Hepatocyte (in vitro differentiated cells): ENCODE measurements at places on chromosomes 2 and 18. TPM values are rescaled to one million over a fixed set of nuclear protein-coding genes. Genes with fewer than 3 reads are reported as not detected.
A peak's percentile ranks its signal among the peaks of the same experiment; 100 is the strongest.

DNA sequence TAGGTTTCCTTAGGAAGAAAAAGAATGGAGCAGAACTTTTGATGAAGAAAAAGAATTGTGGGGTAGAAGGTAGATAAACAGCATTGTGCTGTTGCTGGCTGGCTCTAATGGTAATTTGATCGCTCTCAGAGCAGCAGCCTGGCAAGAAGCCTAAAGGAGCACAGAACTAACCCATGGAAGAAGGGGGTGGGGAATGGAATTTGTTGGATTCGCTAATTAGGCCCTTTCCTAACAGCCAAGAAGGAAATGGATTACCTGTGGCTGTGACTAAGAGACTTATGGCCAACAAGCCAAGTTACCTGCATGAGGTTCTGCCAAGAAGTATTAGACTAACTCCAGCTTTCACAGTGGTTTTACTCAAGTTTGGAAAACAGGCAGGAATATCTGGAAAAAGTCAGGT lies 210.6 kb downstream of the IKZF2 start:
- H3K4me3 ChIP-seq, result no peak overlapping the region
- no peaks in the 10 kb centered on the region for H3K27me3 ChIP-seq
- H3K27ac ChIP-seq, result peak overlapping the region; percentile 14
- DNase-seq, result peak; percentile 30
- no peaks in the 10 kb centered on the region for H3K36me3 ChIP-seq

GRCh38 chr2:133908171-133908570 lies 339.9 kb upstream of the NCKAP5 start:
- no peaks in the 10 kb centered on the region for H3K36me3 ChIP-seq
- H3K4me1 ChIP-seq, result no peaks in the 10 kb centered on the region
- H3K27me3 ChIP-seq, result no peaks in the 10 kb centered on the region
- no peak overlapping the region for H3K4me3 ChIP-seq

DTNA gene
- total RNA-seq, result 34.0 and 42.8 TPM in 2 replicates

SERPINB3 gene
- total RNA-seq, result 0.17 TPM in 1 of 2 replicates, not detected in the other
